ENCODE measurements at places on chromosomes 7 and 10.

GRCh38 chr10:47402641-47403301 is 18.7 kb upstream of the ZNF488 start:
- no peak for DNase-seq

DNA sequence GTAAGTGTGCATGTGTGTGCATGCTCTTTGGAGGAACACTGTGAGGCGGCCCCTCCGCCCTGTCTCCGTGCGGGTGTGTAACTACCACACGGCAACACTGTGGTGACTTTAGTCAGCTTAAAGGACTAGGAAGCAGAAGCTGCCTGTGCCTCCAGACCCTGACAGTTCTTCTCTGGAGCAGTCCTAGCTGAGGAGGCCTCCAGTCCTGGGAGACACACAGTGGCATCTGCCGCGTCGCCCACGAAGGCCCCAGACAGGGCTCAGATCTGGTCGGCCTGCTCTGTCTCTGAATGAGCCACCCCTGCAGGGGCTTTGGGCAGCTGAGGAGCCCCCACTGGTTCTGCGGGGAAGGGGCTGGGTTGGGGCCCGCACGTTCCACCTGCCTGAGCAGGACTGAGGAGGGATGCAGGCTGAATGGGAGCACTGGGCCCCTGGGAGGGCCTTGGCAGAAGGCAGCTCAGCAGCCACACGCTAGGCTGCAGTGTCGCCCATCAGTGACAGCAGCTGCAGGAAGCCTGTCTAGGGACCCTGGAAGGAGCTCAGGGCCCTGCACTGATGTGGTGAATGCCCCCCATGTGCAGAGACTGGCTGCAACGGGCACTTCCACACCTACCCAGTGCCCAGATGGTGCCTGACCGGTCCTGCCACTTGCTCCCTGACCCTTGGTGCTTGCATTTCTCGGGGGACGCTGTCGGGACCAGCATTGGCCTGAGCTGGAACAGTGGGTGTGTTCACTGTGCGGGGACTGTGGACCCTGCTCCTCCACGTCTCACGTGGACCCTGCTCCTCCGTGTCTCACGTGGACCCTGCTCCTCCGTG is 27.3 kb upstream of the KNDC1 start:
- no peak for DNase-seq

- no peak for DNase-seq
Measured at GRCh38 chr7:105230486-105230885, 158.2 kb downstream of the SRPK2 start.

DNA sequence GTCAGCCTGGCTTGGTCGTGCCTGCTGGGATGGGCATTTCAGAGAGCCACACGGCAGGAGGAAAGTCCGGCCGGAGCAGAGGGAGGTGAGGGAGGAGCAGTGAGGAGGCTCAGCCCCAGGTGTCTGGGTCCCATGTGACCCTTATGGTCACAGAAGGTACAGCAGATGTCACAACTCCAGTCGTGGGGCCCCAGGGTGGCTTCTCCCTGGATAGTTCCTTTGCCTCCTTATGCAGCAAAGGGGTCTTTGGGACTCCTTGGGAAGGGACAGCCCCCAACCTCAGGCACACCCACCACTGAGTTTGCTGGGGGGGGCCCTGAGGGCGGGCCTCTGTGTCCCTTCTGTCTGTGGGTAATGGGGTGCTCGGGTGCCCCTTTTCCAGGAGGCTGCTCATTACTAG is 19.6 kb upstream of the PRKAG2 start:
- DNase-seq: no peak

GRCh38 chr7:110522761-110523200 is 568.1 kb upstream of the LRRN3 start:
- no peak for DNase-seq

DNA sequence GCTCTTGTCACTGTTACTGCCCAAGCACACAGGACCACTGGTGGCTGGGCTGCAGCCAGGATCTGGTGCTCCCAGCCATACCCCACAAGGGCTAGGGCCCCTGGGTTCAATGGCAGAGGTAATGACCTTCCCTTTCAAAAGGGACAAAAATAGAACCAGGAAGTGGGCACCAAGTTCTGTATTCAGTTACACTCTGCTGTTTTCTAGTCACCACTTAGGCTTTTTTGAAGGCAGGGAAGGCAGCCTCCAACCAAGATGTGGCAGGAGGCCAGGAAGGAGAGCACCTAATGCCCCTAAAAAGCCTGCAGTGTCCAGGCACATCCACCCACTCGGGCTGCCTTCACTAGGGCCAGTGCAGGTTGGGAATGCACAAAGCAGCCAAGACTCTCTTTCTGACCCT is 47.8 kb downstream of the NOD1 start:
- no peak for DNase-seq

DNA sequence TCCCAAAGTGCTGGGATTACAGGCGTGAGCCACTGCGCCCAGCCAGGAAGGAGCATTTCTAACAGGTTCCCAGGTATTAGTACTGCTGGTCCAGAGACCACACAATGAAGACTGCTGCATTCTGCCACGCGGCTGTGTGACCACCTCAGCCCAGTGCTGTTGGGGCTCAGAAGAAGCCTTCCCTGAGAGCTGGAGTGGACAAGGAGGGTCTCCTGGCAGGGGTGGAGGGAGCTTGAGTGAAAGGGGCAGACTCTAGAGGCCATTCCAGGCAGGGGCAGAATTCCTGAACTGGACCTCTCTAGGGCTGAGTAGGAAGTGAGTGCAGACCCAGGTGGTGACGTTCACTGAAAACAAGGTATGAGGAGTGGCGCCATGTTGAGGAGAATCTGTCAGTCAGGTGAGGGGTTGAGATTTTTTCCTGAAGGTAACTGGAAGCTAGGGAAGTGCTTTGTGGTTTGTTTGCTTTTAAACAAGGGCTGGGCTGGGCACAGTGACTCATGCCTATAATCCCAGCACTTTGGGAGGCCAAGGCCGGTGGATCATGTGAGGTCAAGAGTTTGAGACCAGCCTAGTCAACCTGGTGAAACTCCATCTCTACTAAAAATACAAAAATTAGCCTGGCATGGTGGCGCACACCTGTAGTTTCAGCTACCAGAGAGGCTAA is 67.6 kb downstream of the TACC2 start:
- DNase-seq: no peak

GRCh38 chr7:158818325-158819213 is 10.7 kb downstream of the ESYT2 start:
- DNase-seq: peak; percentile 49

GRCh38 chr7:96219378-96220130 is 102.3 kb downstream of the SLC25A13 start:
- DNase-seq: no peak

GRCh38 chr7:11185179-11185815 is 211.6 kb downstream of the PHF14 start:
- no peak for DNase-seq

Measured in stimulated activated CD8-positive, alpha-beta memory T cell treated with anti-CD3 and anti-CD28 coated beads, Interleukin-4, amount 100 ng/mL, for 4 hours (primary cell).